AG08396 (cell line): ENCODE measurements at places on chromosomes 3 and 15.
A peak's percentile ranks its signal among the peaks of the same experiment; 100 is the strongest.

DNA sequence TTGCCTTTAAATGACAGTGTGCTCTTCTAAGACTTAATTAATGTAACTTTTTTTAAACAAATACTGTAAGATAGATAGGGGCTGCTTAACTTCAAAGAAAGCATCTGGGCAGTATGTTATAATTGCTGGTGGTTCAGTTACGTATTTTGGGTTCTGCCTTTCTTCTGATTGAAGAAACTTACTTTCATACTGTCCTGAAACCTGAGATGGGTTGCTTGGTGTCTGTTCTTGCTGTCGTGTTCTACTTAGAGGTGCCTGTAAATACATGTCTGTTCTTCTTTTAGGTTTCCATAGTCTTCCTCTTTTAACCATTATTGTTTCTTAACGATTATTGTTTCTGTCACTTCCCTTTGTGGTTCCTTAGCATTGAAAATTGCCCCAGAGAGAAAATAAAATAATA, 297.7 kb upstream of the CHRM5 start:
- no peak for DNase-seq

DNA sequence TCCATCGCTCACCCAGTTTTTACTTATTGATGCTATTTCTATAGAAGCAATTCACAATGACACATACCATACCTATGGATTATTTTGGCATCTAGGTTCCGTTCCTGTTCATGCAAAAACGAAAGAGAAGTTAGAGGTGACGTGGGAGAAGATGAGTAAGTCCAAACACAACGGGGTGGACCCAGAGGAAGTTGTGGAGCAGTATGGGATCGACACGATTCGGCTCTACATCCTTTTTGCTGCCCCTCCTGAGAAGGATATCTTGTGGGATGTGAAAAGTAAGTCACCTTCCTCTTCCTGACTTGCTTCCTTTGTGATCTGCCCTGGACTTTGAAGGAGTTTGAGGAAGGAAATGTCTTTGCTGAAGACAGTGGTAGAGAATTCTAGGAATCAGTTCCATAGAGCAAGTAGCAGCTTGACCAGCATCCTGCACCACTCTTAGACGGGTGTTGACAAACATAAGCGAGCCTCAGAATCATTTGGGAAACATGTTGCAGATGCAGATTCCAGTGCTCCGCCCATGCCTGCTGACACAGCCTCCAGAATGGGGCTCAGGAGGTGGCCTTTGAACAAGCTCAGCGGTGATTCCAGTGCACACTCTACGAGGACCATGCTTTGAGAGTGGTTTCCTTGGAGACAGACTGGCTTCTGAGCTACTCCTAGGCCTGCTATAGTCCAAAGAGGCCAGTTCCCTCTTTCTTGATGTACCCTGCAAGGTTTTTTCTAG, 78.4 kb upstream of the LIMD1 start:
- no peak for DNase-seq

- peak; percentile 96 for DNase-seq
These were observed at the start of gene DCP1A for GRCh38 chr3:53347261-53348064. Gene DCP1A, minus strand, starts transcription at chr3:53347543. Its CDS starts 26 bp downstream, at chr3:53347517.

- DNase-seq, result no peak
These were observed 28.2 kb downstream of the BDH1 start for GRCh38 chr3:197527569-197527968.

DNA sequence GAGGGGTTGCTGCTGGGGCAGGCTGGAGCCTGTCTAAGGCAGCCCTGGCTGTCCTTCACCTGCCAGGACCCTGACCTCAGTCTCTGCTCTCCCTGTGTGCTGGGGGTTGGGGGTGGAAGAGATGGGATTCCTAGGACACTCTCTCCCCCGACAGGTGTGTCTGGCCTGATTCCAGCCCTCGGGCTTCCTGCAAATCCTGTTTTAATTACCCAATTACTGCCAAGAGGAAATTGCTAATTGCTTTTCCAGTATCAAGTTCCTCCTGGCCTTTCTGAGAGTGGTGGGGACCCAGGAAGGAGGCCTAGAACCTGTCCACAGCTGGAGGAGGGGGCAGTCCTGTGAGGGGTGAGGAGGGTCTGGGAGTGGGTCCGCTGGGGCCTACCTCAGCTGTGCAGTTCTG, 15.8 kb downstream of the PLXNA1 start:
- no peak for DNase-seq
